ENCODE measurements at places on chromosomes 2 and 18. TPM values are rescaled to one million over a fixed set of nuclear protein-coding genes. Genes with fewer than 3 reads are reported as not detected.

GRCh38 chr2:236951830-236952475 is 133.7 kb upstream of the COPS8 start:
- DNase-seq = no peak
- no peak overlapping the region for H3K27ac ChIP-seq
- peaks cover 15% of the 10 kb centered on the region for H3K4me1 ChIP-seq
- peaks cover 2% of the 10 kb centered on the region for H3K27me3 ChIP-seq

- H3K4me3 ChIP-seq = no peak overlapping the region
- no peak overlapping the region for H3K27ac ChIP-seq
- DNase-seq = no peak
- H3K4me1 ChIP-seq = peaks cover 10% of the 10 kb centered on the region
- peaks cover 5% of the 10 kb centered on the region for H3K36me3 ChIP-seq
- H3K27me3 ChIP-seq = peaks cover 5% of the 10 kb centered on the region
Observed at GRCh38 chr2:112907001-112907949, 3.7 kb upstream of the IL37 start.

DNA sequence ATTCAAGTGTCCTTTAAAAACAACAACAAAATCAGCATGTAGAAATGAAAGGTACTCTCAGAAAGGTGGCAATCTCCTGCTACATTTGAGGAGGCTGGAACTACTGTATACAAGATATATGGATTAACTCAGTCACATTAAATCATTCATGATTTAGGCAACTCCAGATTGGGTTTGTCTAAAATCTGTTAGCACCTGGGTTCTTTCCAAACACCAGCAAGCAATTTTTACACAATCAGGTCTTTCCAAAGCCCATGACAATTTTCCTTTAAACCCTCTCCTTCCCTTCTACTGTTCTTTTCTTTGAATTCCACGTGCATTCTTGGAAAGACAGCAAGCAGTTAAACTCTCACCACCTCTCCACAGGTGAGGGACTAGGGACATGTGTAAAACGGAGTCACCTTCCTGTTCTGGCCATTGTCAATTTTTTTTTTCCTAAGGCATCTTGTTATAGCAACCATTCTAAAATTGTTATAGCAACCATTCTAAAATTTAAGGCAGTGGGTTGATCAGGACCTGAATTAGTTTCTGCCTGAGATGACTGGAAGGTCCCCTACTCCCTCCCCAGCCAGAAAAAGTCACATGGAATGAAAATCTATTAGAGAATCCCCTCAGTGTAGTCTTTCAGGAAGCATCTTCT is 113.9 kb downstream of the ANKRD44 start:
- no peaks in the 10 kb centered on the region for H3K4me1 ChIP-seq
- no peaks in the 10 kb centered on the region for H3K27me3 ChIP-seq
- no peaks in the 10 kb centered on the region for H3K36me3 ChIP-seq
- no peak overlapping the region for H3K27ac ChIP-seq

DNA sequence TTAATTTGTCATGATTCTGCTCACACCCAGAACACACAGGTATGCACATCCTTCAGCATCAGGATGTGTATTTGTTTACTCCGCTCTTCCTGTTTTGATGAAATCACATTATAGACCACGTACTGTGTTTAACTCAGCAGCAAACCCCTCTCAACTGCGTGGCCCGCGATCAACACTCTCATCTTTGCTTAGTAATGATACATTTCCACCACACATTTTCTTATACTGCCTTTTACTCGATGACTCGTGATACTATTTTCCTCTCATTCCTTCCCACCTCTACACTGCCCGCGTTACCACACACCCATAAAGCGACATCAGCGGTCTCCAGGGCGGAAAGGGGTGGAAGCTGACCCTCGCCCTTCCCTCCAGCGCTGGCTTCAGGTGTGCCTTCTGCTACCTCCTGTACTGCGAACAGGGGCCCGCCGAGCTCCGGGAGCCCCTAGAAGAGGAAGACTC is 1.3 kb downstream of the NETO1 start:
- H3K4me1 ChIP-seq = no peaks in the 10 kb centered on the region
- H3K4me3 ChIP-seq = peak overlapping the region; percentile 93
- peak; percentile 23 for DNase-seq
- peaks cover 9% of the 10 kb centered on the region for H3K27me3 ChIP-seq
- H3K36me3 ChIP-seq = no peaks in the 10 kb centered on the region

The ANKRD36C gene
- total RNA-seq = 75.7 TPM

DNA sequence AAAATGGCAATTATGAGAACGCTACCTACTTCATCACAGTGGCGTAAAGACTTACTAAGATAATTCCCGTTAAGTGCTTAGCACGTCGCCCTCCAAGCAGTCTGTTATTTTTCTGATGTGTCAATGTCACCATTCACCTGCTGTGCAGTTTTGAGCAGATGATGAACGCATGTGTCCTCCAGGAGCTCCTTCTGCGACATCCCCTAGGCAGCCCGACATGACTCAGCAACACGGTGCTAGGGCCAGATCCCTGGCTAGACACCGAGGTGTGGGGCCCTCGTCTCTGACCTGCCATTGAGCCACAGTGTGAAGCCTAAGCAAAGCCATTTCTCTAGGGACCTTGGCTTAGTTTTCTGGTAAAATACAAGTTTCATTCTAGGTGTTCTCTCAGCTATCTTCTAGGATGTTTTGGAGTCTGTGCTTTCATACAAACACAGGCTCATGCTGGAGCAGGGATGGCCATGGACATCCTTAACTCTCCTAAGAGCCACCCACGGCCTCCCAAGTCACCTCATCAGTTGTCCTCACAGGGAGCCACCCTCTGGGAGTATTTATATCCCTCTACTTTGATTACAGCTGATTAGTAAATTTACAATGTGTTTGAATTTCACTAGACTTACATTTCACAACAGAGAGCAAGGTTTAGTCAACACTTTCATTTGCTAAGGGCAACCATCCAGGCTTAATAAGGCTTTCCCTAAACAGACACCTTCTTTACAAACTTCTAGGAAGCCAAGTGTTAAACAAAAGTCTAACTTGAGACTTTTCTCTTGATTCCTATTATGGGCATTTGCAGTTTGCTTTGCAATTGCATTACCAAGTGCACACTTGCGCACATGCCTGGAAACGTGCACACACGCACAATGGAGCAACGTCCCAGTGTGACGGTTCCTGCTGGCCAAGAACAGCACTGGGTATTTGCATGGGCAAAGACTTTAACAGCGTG is 376.8 kb upstream of the ID2 start:
- peaks cover 3% of the 10 kb centered on the region for H3K27me3 ChIP-seq
- DNase-seq = no peak
- H3K4me3 ChIP-seq = no peak overlapping the region
- no peak overlapping the region for H3K27ac ChIP-seq
- H3K4me1 ChIP-seq = peaks cover 1% of the 10 kb centered on the region
- H3K36me3 ChIP-seq = peaks cover 9% of the 10 kb centered on the region

GRCh38 chr18:7754725-7755181 is 187.6 kb downstream of the PTPRM start:
- H3K27me3 ChIP-seq = no peaks in the 10 kb centered on the region
- no peaks in the 10 kb centered on the region for H3K4me1 ChIP-seq
- no peaks in the 10 kb centered on the region for H3K36me3 ChIP-seq
- no peak overlapping the region for H3K27ac ChIP-seq

- no peak for DNase-seq
- no peaks in the 10 kb centered on the region for H3K4me1 ChIP-seq
- no peak overlapping the region for H3K4me3 ChIP-seq
- peaks cover 6% of the 10 kb centered on the region for H3K27me3 ChIP-seq
Observed at GRCh38 chr2:111019381-111019780, 101.3 kb upstream of the BCL2L11 start.

- no peak overlapping the region for H3K27ac ChIP-seq
- H3K27me3 ChIP-seq = peaks cover 5% of the 10 kb centered on the region
- no peak for DNase-seq
- no peaks in the 10 kb centered on the region for H3K4me1 ChIP-seq
- no peak overlapping the region for H3K4me3 ChIP-seq
- no peaks in the 10 kb centered on the region for H3K36me3 ChIP-seq
Observed at GRCh38 chr2:197356136-197356535, 45.6 kb upstream of the ANKRD44 start.

The NR4A2 gene
- total RNA-seq = 2.2 TPM

DNA sequence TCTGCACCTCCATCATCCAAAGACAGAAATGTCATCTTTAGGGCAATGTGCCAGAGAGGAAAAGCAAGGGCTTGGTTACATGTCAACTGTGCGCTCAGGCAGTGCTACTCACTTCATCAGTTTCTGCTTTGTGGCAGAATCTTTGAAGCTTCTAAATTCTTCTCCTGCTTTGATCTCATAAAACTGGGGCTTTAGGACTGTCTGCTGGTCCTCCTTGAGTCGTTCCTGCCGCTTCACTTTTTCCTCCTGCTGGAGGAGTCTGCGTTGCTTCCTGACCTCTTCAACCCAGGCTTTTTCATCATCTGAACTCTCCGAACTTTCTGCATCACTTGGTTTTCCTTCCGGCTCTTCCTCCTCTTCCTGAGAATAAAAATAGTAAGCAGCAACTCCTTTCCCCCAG is 100.8 kb downstream of the NOL10 start:
- no peak overlapping the region for H3K4me3 ChIP-seq
- no peaks in the 10 kb centered on the region for H3K4me1 ChIP-seq
- peaks cover 1% of the 10 kb centered on the region for H3K27me3 ChIP-seq
- no peak overlapping the region for H3K27ac ChIP-seq

DNA sequence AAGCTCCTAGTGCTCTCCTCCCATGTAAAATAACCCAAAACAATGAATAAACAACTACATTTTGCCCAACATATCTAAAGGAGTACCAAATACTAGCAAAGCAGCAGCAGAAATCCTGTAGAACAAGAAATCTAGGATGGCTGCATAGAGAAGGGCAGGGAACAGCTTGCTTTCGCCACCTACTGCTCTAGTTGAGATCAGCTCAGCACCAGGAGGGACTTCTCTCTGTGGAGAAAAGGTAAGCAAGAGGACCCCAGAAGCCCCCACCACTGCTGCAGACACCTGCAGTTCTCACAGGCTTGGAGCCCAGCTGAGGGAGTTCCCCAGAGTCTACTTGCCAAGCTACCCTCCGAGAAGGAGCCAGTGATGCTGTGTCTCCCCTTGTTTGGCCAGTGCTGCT is 243.0 kb upstream of the CHST9 start:
- no peaks in the 10 kb centered on the region for H3K4me1 ChIP-seq
- no peak overlapping the region for H3K4me3 ChIP-seq
- H3K27me3 ChIP-seq = no peaks in the 10 kb centered on the region
- no peak overlapping the region for H3K27ac ChIP-seq

The UGT1A10 gene
- total RNA-seq = not detected

GRCh38 chr2:226031647-226032501 is 632.4 kb downstream of the NYAP2 start:
- H3K27ac ChIP-seq = peak overlapping the region; percentile 78
- peak overlapping the region; percentile 90 for H3K4me3 ChIP-seq
- peaks cover 1% of the 10 kb centered on the region for H3K27me3 ChIP-seq
- no peak for DNase-seq

DNA sequence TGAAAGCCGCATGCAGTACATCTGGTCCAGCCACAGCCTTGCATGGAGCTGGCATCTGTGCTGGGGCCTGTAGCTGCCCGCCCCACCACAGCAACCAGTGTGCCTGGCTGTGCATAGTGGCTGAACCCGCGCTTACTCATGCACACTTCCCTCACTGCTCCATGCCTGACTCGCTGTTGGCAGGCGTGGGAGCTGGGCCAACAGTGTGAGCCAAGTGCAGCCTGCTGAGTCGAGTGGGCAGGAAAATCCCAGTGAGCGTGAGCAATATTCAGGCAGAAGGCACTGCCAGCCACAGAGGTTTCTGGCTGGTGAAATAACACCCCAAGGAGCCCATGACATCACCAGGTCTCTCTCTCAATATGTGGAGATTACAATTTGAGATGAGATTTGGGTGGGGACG is 1674.1 kb upstream of the TMEFF2 start:
- DNase-seq = no peak
- H3K4me1 ChIP-seq = no peaks in the 10 kb centered on the region
- H3K27me3 ChIP-seq = no peaks in the 10 kb centered on the region
- no peak overlapping the region for H3K27ac ChIP-seq

DNA sequence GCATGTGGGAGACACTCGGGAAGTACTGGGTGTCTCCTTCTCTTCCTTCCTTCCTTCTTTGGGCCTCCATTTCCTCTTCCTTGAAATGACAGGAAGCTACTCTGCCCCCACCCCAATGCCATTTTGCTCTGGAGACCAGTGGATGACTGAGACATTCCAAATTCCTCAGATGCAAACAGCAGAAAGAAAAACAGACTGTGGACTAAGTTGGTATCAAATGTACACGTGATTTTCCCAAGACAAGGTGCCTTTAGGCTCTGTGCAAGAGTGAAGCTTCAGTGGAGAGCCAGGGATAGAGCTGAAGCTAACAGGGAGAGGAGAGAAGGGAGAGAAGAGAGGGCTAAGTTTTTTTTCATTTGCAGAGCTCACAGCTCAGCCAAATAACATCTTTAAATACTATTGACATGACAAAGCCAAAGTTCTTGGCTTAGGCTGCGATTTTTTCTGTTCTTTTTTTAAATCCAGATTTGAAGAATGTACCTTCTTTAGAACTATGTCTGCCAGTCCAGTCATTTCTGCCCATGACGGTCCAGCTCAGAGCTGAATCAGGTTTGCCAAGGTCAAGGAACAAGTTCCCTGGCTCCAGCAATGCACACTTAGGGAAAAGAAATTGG is 84.5 kb upstream of the LCLAT1 start:
- no peak overlapping the region for H3K4me3 ChIP-seq
- H3K27me3 ChIP-seq = peaks cover 12% of the 10 kb centered on the region
- no peak overlapping the region for H3K27ac ChIP-seq
- no peaks in the 10 kb centered on the region for H3K36me3 ChIP-seq

- H3K27me3 ChIP-seq = peaks cover 1% of the 10 kb centered on the region
- no peaks in the 10 kb centered on the region for H3K36me3 ChIP-seq
- DNase-seq = no peak
- peaks cover 12% of the 10 kb centered on the region for H3K4me1 ChIP-seq
- H3K4me3 ChIP-seq = no peak overlapping the region
Observed at GRCh38 chr18:26524504-26525351, 23.6 kb downstream of the KCTD1 start.

DNA sequence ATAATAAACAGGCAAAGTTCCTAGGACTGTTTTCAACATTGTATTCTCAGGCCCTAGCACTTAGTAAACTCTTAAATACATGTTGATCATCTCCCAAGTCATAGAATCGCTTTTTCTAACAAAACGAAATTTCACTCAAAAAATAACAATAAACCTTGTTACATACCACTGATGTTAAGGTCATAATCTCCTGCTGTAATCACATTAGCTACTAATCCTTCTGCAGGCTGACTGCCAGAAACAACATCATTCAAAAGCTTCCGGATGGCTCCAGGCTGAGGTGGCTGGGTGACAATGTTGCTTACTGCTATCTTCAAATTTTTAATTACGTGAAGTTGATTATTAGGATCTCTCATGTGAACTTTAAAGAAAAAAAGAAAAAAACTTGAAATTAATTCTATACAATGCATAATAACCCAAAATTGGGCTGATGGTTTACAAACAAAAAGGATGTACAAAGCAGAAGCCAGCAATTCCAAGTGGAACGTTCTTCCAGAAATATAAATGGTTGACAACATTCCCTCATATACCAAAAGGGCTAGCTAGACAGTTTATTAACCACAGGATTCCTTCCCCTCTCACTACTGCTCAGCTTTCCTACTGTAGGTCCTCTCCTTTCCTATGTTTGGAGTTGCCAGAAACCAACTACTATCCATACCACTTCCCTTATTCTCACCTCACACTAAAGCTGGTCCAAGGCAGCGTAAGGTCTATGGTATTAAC is 11.6 kb downstream of the TRAPPC8 start:
- DNase-seq = no peak
- no peak overlapping the region for H3K4me3 ChIP-seq
- no peaks in the 10 kb centered on the region for H3K36me3 ChIP-seq
- no peaks in the 10 kb centered on the region for H3K27me3 ChIP-seq
- H3K27ac ChIP-seq = no peak overlapping the region

GRCh38 chr18:62524440-62525200 is 1.8 kb downstream of the ZCCHC2 start:
- H3K27me3 ChIP-seq = peaks cover 12% of the 10 kb centered on the region
- peaks cover 20% of the 10 kb centered on the region for H3K4me1 ChIP-seq
- no peak overlapping the region for H3K27ac ChIP-seq
- peak overlapping the region; percentile 97 for H3K4me3 ChIP-seq
- no peaks in the 10 kb centered on the region for H3K36me3 ChIP-seq
- DNase-seq = peak; percentile 71
